Activated T-helper 1 cell treated with anti-CD3 and anti-CD28 coated beads, Interleukin-12 subunit alpha, Interleukin-12 subunit beta, Interleukin-2, Interleukin-4 antibody, amounts not matched to agents 30 ng/mL and 10 ng/mL and 1 ng/mL, durations not matched to agents 14 hours and 24 hours and 36 hours (primary cell): ENCODE measurements at places on chromosomes 16 and 17. TPM values are rescaled to one million over a fixed set of nuclear protein-coding genes. Genes with fewer than 3 reads are reported as not detected.

DNA sequence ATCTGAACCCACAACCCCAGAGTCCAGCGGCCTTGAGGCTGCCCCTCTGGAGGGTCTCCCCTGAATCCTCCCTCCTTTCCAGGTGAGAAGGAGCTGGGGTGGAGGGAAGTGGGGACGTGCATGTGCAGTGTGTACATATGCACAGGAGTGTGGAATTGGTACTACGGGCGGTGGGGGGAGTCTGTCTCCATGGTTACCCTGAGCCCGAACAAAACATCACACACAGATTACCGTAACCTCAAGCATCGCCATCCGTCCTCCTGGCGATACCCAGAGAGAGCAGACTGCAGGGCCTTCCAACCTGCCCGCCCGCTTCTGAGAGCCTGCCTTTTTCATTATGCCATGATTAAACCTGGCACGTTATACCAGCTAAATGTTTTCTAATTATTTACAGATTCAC lies 25.1 kb downstream of the GSG1L start:
- peaks cover 4% of the 10 kb centered on the region for H3K27me3 ChIP-seq
- no peaks in the 10 kb centered on the region for H3K36me3 ChIP-seq
- no peak overlapping the region for H3K27ac ChIP-seq

DNA sequence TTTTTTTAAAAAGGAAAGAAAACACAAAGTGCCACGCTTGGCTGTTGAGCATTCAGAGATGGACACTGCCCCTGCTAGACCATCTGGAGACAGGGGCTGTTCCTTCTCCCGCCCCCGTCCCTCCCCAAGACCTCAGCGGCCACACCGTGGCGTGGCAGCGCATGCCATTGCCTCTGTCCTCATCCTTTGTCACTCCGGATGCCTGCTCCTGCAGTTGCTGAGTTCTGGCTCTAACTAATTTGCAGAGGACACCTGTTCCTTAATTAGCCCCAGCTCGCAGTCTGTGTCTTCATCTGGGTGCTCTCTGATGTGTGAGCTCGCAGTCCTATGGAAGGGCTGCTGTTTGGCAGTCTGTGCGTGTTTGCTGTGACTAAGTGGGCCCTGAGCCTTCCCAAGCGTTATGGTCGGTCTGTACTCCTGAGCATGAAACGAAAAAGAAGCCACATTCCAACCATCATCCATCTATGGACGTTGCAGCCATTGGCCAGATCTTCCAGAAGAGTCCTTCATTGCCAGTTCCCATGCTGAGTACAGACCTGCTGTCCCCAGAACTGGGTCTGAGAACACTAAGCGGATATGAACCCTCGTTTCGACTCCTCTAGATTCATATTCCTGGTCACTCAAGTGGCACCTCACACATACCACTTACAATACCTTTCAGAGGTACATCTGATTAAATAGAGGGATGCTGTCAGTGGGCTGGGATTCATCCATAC lies 40.9 kb upstream of the NAT9 start:
- no peak overlapping the region for H3K4me3 ChIP-seq
- no peaks in the 10 kb centered on the region for H3K27me3 ChIP-seq
- H3K36me3 ChIP-seq, result peaks cover 12% of the 10 kb centered on the region

DNA sequence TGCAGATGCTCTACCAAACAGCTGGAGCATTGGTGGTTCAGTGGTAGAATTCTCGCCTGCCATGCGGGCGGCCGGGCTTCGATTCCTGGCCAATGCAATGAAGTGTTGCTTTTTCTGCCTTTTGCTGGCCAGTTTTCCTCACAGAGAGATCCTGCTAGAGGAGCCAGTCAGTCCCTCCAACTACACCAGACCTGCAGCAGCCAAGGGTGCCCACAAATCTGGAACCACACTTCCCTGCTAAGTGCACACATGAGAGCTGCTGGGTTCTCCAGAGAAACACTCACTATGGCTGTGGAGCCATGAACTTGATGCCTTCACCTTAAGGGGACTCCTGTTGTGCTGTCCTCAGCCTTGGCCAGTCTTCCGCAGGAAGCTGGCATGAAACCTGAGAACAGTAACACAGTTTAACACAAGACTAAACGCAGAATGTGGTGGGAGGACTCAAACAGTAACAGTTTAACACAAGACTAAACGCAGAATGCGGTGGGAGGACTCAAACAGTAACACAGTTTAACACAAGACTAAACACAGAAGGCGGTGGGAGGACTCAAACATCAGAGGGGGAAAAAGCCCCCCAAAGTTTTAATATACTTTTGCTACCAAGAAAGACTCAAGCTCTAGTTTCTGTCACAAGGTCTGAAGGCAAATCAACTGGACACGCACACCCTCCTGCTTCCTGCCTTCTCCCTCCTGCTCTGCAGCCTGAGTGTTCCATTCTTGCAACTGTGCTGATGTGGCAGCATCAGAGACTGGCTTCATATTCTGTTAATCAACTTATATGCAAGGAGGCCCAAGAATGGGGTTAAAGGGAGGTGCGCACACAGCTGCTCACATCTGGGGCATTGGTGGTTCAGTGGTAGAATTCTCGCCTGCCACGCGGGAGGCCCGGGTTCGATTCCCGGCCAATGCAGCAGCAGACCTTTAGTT lies 12.0 kb downstream of the VAC14 start:
- H3K36me3 ChIP-seq, result peaks cover 4% of the 10 kb centered on the region
- no peak overlapping the region for H3K4me3 ChIP-seq
- H3K27ac ChIP-seq, result no peak overlapping the region
- H3K27me3 ChIP-seq, result no peaks in the 10 kb centered on the region
- DNase-seq, result no peak
- H3K4me1 ChIP-seq, result no peaks in the 10 kb centered on the region

GRCh38 chr16:85252014-85252413 lies 139.7 kb upstream of the CIBAR2 start:
- no peak for DNase-seq
- no peaks in the 10 kb centered on the region for H3K4me1 ChIP-seq
- H3K27ac ChIP-seq, result no peak overlapping the region
- H3K4me3 ChIP-seq, result no peak overlapping the region

Gene P2RX1
- total RNA-seq, result 0.13 and 0.34 TPM in 2 replicates

Gene CIAO3
- 41.0 and 43.1 TPM in 2 replicates for total RNA-seq

Gene KRTAP2-2
- not detected in 2 replicates for total RNA-seq
